ENCODE measurements at places on chromosomes 12 and 14.

- no peak for DNase-seq
These were observed 70.1 kb upstream of the PLXNC1 start for GRCh38 chr12:94078138-94078723.

DNA sequence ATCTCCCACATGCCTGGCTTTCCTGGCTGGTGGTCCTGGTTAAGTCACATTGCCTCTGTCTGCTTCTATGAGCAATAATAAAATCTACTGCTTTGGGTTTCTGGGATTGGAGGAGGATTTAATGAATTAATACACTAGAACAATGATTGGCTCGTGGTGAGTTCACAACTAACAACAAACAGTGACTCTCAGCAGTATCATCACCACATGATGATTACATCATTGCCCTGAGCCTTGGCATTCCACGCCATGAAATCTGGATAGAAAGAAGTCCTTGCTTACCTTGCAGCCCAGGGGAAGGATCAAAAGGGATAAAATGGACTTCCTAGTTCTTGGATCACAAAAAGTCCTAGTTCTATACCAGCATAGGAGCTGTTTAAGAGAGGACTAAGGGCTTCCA lies 1069.0 kb downstream of the VRK1 start:
- no peak for DNase-seq

DNA sequence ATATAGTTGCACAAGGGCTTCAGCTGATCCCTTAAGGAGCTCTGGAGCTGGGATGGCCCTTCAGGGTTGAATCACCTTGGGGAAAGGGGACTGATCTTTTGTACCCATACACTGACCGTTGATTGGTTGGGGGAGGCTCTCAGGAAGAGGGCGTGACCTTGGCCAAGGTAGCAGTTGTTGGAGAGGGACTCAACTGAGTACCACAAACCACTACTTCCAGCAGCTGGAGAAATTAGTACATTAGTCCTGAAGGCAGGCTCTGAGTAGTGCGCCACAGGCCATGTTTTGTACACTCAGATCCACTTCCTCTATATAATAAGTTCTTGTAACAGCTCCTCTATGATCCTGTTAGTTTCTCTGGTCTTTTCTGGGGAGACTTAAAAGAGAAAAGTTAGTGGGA lies 317.6 kb downstream of the CCDC91 start:
- no peak for DNase-seq

DNA sequence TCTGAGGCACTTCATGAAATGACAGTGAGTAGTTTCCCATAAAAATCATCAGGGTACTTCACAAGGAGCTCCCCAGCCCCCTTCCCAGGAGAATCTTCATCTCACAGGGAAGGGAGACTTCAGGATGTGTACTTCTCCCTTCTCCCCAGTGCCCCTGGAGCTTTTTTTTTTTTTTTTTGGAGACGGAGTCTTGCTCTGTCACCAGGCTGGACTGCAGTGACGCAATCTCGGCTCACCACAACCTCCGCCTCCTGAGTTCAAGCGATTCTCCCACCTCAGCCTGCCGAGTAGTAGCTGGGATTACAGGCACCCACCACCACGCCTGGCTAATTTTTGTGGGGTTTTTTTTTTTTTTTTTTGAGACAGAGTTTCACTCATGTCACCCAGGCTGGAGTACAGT lies 10.4 kb downstream of the ITPK1 start:
- DNase-seq: no peak

GRCh38 chr12:56029166-56029519 lies 8.3 kb downstream of the IKZF4 start:
- DNase-seq: no peak

DNA sequence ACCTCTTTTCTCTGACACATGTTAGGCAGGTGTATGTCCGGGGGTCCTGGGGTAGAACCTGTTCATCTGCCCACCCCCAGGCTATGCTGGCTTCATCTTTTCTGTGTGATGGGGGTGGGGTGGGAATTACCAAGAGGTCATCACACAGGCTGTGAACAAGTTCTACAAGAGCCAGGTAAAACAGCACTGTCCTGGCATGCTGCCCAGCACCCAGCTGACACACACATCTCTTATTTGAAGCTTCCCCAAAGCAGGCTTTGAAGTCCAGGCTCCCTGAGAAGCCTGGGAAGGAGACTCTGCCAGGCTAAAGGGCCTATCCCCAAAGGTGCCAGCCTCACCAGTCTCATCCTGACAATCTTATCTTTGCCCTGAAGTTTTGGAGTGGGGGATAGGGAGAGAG lies 141.1 kb downstream of the ALG10 start:
- peak; percentile 8 for DNase-seq

- DNase-seq: peak; percentile 66
These were observed 47.7 kb upstream of the ERGIC2 start for GRCh38 chr12:29428633-29429032.

DNA sequence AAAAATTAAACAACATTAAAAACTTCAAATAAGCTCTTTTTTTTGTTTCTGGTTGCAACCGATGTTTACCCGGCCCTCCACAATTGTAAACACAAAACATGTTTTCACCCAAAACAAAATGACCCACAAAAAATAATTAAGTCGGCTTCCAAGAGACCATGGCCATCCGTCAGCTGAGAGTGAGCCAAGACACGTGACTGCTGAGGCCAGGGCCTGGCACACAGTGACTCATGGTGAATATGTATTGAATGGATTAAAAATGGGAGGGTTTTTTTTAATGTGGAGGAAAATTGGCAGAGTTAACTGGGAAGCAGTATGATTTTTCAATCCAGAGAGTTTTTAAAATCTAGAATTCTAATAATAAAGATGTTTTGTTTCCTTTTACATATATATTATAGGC lies 13.8 kb upstream of the CPNE8 start:
- no peak for DNase-seq

GRCh38 chr14:103400537-103400936 lies 15.3 kb downstream of the MARK3 start:
- no peak for DNase-seq

GRCh38 chr12:29159661-29160060 lies 10.6 kb downstream of the FAR2 start:
- DNase-seq: no peak

DNA sequence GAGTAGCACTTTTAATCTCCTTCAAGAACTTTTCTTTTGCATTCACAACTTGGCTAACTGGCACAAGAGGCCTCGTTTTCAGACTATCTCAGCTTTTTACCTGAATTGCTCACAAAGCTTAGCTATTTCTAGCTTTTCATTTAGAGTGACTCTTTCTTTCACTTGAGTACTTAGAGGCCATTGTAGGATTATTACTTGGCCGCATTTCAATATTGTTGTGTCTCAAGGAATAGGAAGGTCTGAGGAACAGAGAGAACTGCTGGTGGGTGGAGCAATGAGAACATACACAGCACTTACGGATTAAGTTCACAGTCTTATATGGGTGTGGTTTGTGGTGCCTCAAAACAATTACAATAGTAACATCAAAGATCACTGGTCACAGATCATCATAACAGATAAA lies 224.8 kb upstream of the NPAS3 start:
- DNase-seq: no peak

DNA sequence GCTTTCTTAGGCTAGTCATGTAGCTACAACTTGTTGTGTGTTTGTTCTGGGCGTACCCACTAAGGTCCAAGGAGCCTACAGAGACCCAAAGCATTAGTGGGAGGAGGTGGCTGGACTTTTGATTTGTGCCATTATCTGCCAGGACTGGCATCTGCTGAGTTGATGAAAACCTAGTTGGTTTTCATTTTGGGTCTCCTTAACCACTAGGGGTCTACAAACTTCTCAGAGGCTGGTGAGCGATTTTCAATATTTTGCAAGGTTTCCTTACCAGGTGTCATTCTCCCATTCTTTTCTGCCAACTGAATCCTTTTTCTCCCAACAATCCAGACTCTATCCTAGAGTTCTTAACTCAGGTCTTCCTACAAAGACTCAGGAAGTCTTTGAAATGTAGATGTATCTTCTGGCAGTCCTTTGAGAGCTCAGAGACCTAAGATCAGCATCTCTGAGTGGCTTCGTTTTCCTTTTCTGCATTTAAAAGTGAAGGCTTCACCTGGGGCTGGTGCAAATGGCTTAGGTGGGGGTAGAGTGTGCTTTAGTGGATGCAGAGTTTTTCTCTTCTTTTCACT lies 150.0 kb upstream of the RMST start:
- no peak for DNase-seq

GRCh38 chr12:6146951-6147350 lies 22.5 kb upstream of the VWF start:
- DNase-seq: no peak

GRCh38 chr12:28802706-28803438 lies 346.2 kb upstream of the FAR2 start:
- no peak for DNase-seq

DNA sequence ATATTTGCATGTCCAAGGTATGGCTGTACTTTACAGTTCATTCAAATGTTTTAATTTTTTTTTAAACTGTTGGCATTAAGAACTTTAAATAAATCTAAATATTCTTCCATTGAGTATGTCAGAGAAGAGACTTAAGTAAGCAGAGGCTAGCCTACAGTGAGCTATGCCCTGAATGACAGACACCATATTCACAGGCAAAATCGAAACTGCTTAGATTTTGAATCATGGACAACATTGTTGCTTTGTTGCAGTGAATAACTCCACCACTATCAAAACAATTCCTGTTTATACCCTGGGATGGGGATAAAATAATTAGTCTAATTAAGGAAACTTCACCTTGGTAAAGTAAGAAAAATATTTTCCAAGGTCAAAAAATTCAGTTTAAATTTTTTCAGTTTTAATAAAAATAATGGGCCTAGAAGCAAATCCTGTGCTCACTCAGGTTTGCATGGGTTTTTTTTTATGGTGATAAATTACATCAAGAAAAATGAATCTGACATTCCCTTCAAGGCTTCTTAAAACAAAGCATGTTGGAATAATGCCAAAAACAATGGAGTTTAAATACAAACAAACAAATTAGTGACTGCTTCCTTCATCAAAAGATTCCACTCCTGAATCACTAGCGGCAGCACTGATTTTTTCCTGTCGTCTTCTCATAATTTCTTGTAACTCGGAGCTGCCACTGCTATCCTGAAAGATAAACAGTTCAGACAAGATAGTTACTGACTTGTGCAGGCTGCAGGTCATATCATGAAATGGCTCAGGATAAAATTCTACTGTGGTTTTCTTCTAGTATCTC lies 168.2 kb downstream of the EPS8 start:
- no peak for DNase-seq

DNA sequence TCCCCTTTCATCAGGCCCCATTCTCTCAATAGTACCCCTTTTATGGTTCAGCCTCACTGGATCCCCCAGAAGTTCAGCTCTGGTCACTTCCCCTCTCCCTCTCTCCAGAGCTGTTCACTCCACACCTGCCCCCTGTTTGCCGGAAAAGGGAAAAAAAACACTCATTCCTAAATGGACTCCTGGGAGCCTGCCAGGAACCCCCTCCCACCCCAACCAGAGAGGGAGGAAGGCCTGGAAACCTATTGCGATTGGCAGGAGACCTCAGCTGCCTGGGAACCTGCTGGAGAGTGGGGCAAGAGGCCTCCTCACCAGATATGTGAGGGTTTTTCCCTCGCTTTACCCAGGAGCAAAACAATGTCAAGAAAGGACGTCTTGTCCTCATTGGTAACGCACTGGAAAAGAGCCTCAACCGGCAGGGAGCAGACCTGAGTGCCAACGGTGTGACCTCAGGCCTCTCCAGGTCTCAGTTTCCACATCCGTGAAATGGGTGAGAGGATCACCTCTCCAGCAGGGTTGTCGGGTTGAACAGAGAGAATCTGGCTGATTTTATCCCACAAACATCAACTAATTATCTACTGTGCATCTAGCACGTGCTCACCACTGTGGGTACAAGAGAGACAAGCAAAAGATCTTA lies 4.6 kb downstream of the DTX1 start:
- DNase-seq: no peak

DNA sequence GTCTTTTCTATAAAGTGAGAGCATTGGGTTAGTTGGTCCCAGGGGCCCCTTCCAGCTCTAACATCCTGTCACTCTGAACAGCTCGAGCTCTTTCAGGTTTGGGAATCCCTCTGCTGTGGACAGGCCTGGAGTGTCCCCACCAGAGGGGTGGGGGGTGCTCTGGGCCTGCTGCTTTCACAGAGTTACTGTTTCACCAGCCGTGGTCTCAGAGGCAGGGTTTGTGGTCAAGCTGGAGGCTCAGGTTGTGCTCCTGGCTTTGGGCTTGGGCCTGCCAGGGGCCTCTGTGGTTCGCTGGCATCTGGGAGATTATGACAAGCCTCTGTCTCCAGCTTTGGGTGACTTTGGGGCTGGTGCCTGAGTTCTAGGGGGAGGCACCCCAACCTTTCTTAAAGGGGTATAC lies 59.6 kb downstream of the FBXL14 start:
- no peak for DNase-seq

DNA sequence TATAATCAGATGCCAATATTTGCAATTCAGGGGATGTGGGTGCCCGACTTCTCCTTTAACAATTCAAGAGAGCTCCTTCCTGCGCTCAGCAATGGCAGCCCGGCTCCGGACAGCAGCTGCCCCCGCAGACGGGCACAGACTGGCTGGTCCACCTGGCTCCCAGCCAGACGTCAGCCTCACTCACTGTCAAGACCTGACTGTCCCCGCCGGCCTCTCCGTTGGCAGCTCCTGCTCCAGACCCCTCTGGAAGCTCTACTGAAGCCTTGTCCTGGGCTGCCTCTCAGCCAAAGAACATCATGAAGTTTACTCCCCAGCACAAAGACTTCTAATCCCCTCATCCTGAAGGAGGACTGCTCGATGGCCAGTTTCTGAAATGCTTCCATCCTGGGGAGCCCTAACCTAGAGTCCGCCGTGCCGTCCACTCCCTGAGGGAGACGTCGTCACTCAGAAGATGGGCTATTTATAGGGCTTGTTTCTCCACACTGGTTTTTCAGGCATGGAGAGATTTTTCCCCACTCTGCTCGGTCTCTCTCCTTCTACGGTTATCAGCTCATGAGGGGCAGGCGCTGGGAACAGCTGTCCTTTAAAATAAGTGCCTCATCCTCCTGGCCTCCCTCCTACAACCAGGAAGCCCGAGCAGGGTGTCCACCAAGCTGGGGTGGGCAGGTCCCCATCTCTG lies 126.2 kb downstream of the RFLNA start:
- DNase-seq: no peak

DNA sequence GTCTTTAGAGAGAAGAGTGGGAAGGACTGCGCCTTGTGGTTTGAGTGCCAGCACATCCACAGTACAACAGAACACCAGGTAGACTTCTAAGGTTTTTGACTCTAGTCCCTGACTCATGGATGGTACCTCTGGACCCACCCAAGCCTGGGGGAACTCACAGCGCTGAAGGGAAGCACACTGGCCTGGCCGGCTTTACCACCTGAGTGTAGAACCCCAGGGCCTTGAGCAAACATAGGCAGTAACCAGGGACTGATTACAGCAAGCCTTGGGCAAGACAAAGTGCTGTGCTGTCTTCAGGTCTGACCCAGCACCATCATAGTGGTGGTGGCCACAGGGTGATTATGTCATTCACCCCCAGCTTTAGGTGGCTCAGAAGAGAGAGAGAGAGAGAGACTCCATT lies 17.2 kb downstream of the EML5 start:
- DNase-seq: peak; percentile 82

GRCh38 chr12:53174881-53175491 lies 5.5 kb upstream of the ZNF740 start:
- no peak for DNase-seq

- no peak for DNase-seq
These were observed 14.4 kb upstream of the GUCY2C start for GRCh38 chr12:14710632-14711320.
